ENCODE measurements at places on chromosomes 11 and 22.
A peak's percentile ranks its signal among the peaks of the same experiment; 100 is the strongest.

GRCh38 chr22:37269936-37270678, 12.2 kb upstream of the CYTH4 start:
- DNase-seq = no peak

DNA sequence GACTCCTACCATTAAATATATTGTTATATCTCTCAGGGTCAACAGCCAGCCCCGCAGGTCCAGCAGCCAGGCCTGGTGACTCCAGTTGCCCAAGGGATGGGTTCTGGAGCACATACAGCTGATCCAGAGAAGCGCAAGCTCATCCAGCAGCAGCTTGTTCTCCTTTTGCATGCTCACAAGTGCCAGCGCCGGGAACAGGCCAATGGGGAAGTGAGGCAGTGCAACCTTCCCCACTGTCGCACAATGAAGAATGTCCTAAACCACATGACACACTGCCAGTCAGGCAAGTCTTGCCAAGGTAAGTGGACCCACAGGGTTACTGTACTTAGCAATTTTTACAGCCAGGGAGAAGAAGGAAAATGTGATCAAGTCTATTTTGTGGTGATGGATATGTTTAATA, 35.1 kb downstream of the EP300 start:
- no peak for DNase-seq

DNA sequence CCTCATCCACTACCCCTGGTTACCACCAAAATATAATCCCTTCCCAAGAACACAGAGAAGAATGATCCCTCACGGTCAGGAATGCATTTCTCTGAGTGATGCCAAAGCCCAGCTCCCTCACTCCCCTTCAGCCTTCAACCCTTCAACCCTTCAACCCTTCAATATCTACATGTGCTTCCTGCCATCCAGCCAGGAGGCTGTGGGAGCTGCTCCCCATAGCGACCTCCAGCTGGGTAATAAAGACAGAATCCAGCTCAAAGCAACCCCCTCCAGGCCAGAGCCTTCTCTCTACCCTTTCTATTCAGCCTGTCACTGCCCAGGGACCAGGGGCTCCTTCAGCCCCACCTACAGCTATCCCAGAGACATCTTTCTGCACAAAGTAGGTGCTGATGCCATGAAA, 2.7 kb downstream of the ARHGAP1 start:
- DNase-seq = no peak

- DNase-seq = no peak
These were observed 32.1 kb downstream of the RAB30 start for GRCh38 chr11:83039566-83039965.

DNA sequence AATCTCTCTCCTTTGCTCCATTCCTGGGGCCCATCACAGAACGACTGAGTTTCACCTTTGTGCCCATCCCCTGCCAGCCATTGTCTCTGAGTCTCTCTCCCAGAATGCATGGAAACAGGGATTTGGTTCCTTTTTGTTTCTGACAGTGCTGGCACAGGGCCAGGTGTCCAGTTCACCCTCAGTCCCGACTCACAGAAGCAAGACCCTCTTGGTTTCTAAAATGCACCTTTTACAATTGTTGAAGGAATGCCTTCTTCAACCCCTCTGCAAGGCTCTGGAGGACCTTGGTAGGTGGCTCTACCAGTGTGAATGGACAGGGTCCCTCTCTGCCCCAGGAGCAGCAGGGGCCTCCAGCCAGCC, 5.1 kb upstream of the MYEOV start:
- DNase-seq = no peak

- no peak for DNase-seq
These were observed 22.3 kb downstream of the SLC6A5 start for GRCh38 chr11:20621679-20622078.

GRCh38 chr11:112631333-112631732, 329.9 kb upstream of the NCAM1 start:
- no peak for DNase-seq

GRCh38 chr11:12050470-12051286, 42.3 kb upstream of the DKK3 start:
- no peak for DNase-seq

DNA sequence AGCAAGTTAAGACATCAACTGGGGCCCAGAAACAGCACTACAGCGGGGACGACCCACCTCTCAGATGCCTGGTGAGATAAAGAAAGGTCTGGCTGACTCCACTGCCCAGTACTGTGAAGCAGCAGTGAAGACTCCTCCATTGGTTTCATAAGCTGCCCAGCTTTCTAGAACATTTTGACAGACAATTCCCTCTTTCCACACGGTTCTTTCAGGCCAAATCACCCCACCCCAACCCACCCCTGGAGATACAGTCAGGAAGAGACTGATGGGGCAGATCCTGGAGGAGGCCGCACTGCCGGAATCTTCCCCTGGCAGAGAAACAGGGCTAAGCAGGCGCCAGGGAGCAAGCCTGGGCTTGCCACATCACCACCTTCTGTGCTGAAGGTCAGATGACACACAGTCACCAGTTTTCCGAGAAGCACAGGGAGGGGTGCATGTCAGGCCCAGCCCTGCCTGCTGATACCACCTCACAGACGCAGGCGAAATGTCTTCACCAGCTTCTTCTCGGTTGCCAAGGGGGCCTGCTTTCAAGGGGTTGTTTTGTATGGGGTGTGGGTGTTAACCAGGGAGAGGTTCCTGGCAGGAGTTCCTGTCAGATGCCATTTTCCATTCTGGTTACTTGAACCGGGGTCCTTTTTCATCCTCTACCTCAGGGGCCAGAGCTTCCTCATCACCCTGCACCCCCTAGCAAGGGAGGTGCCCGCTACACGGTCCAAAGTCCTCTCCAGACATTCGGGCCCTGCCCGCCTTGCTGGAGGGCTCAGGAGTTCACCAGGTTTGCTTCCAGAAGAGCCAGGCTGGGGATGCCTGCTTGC, 1.4 kb upstream of the NEAT1 start:
- peak; percentile 99 for DNase-seq

- DNase-seq = no peak
These were observed 132.3 kb downstream of the APIP start for GRCh38 chr11:34783816-34784317.

DNA sequence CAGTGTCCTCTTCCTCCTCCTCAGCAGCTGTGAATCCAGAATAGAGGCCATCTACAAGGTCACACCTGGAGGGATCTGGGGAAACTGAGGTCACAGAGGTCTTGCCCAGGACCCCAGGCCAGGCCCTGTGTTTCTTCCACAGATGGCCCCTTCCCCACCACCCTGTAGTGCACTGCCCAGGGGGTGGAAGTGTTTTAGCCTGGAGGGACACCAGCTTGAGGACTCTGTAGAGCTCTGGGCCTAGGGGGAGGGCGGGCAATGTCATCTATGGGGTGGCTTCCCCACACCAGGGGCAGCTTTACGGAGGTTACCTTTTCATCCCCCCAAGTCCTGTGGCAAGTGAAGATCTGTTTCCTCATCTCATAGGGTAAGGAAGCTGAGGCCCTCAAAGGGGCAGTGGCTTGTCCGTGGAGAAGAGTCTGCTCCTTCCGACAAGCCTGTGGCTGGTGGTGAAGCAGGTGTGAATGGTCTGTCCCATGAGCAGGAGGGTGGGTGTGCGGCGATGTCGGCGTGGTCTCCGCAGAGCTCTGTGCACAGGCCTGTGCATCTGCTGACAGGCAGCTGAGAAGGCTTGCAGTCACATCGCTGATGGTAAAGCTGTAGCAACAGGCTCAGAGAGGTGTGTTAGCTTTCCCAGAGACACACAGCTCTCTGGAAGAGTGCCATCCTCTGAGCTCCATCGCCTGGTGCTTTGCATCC, 74.1 kb upstream of the WNT7B start:
- DNase-seq = no peak

GRCh38 chr11:25218036-25218435, 721.2 kb downstream of the LUZP2 start:
- no peak for DNase-seq

- DNase-seq = peak; percentile 73
These were observed 175.1 kb downstream of the SWAP70 start for GRCh38 chr11:9838961-9839360.

GRCh38 chr11:31687256-31687655, 123.9 kb downstream of the PAX6 start:
- DNase-seq = no peak

DNA sequence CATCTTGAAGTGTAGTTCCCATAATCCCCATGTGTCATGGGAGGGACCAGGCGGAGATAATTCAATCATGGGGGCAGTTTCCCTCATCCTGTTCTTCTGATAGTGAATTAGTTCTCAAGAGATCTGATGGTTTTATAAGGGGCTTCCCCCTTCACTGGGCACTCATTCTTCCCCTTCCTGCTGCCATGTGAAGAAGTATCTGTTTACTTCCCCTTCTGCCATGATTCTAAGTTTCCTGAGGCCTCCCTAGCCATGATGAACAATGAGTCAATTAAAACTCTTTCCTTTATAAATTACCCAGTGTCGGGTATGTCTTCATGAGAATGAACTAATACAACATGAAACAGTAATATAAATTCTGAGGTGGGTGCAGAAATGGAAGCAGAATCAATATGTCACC, 12.1 kb upstream of the SPTBN2 start:
- DNase-seq = no peak

DNA sequence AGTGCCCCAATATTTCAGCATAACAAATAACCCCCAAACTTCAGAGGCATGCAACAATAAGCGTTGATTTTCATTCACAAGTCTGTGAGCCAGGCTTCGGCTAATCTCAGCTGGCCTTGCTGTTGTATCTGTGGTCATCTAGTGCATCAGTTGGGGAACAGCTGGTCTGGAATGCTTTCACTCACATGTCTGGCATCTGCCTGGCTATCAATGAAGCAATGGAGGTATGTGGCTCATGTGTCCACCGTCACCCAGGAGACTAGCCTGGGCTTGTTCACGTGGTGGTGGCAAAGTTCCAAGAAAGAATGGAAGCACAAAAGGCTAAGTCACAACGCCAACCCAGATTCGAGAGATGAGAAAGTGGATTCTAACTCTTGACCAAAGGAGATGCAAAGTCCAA, 304.8 kb upstream of the ISX start:
- DNase-seq = no peak

DNA sequence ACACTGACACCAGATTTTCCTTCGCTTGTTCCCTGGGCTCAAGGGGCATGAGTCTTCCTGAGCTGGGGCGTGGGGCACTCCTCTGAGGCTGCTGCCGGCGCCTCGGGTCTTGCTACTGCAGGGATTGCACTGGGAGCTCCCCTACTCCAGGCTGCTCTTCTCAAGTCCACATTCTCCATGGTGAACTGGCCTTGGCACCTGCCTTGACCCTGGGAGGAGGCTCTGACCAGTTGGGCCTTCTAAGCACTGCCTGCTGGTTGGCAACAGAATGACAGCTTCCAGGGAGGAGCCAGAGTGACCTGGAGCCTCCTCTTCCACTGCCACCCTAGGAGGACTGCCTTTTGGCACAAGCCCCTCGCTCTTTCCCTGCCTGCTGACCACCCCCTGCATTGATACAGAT, 9.5 kb downstream of the FREY1 start:
- DNase-seq = no peak

- DNase-seq = no peak
These were observed 14.3 kb upstream of the RIC3 start for GRCh38 chr11:8183111-8183510.

GRCh38 chr11:10042699-10043098, 251.3 kb downstream of the SBF2 start:
- no peak for DNase-seq

- no peak for DNase-seq
These were observed 7.8 kb upstream of the TMA7B start for GRCh38 chr22:39952347-39952746.

GRCh38 chr11:62954478-62954877, 30.3 kb downstream of the SLC22A6 start:
- DNase-seq = no peak

GRCh38 chr11:68524681-68525080, 64.1 kb downstream of the PPP6R3 start:
- no peak for DNase-seq

DNA sequence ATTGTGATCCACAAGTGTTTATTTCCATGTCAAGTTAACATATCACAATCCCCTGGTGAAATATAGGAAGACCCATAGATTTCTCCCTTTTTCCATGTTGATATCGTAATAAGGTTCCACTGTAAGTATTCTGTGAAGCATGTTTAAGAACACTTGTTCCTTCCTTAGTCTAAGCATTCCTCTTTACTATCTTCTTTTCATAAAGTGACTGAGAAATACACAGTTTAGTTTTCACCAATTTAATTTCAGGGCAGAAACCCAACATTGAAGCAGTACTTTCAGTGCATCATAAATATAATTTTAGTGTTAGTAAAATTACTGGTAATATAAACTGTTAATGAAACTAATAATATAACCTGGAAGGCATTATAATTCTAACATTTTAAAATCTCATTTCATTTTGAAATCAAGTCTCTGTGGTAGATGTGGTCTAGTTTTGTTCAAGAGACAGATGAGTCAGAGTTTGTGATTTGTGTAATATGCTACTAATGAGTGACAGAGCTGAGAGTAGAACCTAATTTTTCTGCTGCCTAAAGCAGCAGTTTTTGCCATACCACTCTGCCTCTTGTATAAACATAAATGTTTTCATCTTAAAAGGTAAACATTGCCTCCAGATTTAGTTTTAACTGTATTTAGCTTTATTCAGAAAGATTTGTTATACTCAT, 79.4 kb downstream of the ATM start:
- DNase-seq = peak; percentile 56

GRCh38 chr11:414318-414857, 411 bp downstream of the SIGIRR start:
- DNase-seq = no peak
